ENCODE measurements at places on chromosomes 6 and 20. TPM values are rescaled to one million over a fixed set of nuclear protein-coding genes. Genes with fewer than 3 reads are reported as not detected.

SCGN gene
- total RNA-seq, result 11.7 TPM

AIF1 gene
- total RNA-seq, result 2.7 TPM

PPP1R18 gene
- total RNA-seq, result 6.6 TPM

TNNC2 gene
- not detected for total RNA-seq

- H3K27me3 ChIP-seq, result no peaks in the 10 kb centered on the region
- H3K27ac ChIP-seq, result no peak overlapping the region
- H3K36me3 ChIP-seq, result peaks cover 2% of the 10 kb centered on the region
- no peak for DNase-seq
- no peaks in the 10 kb centered on the region for H3K4me1 ChIP-seq
Observed at GRCh38 chr20:642398-643174, 10.4 kb downstream of the SRXN1 start.
